Dermis microvascular lymphatic vessel endothelial cell (primary cell): ENCODE measurements at places on chromosomes 2 and 18.

DNA sequence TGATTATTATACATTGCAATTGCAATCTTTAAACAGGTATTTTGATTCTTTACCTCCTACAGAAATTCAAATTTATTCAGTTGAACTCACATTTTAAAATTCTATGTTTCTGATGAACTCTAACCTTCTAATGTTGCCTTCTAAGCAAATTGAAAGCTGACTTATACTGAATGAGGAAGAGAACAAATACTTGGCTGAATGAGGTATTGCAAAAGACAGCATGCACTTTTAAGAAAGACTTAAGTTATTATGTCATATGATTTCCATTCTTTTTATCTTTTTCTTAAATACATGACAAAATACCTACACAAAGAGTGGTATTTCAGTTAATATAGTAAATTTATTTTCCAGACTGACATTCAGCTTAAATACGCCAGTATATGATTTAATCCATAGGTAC, 64.7 kb downstream of the FAM228A start:
- DNase-seq = no peak

- DNase-seq = no peak
Observed at GRCh38 chr2:176873403-176873802, 339.2 kb upstream of the HNRNPA3 start.

DNA sequence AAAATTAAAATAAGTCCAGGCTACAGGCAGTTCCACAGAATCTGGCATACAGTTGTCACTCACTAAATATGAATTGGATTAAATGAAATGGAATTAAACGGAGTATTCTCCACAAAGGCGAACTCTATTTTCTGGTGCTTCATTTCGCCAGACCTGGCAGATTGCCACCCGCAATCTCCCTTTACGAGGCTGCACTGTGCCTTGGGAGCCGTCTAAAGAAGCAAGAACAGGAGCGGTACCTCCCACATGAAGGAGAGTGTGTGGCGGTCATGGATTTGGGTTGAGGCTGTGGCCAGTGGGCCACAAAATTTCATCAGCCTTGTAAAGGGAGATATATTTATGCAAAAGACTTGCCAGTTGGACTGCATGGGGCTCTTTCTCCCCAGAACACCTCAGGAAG, 151.0 kb downstream of the OSR1 start:
- no peak for DNase-seq

- DNase-seq = no peak
Observed at GRCh38 chr18:63559567-63560491, 17.7 kb downstream of the SERPINB12 start.

DNA sequence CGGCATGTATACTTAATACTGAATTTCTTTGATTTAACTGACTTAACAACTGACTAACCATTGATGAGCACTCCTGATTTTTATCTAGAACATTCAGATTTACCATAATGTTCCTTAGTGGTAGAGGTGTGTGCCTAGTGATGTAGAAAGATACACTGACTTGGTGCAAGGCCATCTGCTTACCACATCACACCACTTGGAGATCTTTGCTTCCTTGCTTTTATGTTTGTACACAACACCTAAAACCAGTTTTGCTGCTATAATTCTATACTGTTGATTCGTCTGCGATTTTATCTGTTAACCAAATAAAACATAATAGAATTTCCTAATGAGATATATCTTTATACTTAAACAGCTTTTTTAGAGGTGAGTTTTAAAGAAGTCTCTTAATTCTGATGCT, 3.9 kb upstream of the FARP2 start:
- DNase-seq = no peak

- peak; percentile 36 for DNase-seq
Observed at GRCh38 chr18:37393945-37394609, 171.5 kb downstream of the CELF4 start.

DNA sequence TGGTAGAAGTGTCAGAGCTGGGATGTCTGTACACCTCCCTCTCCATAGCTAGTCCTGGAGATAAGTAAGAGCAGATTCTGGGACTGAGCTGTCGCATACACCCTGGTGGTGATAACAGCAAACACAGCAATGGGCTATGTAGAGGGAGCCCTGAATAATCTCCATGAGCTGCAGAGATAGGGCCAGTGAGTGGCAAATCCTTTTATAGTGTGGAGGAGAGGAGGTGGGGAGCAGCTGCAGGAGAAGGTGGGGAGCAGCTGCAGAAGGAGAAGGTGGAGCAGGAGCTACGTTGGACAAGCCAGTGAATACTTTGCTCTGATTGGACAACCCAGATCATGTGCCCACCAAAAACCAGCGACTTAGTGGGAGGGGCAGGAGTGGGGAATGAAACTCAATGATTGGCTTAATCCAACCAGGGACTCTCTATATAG, 85.5 kb downstream of the TMEM247 start:
- no peak for DNase-seq

DNA sequence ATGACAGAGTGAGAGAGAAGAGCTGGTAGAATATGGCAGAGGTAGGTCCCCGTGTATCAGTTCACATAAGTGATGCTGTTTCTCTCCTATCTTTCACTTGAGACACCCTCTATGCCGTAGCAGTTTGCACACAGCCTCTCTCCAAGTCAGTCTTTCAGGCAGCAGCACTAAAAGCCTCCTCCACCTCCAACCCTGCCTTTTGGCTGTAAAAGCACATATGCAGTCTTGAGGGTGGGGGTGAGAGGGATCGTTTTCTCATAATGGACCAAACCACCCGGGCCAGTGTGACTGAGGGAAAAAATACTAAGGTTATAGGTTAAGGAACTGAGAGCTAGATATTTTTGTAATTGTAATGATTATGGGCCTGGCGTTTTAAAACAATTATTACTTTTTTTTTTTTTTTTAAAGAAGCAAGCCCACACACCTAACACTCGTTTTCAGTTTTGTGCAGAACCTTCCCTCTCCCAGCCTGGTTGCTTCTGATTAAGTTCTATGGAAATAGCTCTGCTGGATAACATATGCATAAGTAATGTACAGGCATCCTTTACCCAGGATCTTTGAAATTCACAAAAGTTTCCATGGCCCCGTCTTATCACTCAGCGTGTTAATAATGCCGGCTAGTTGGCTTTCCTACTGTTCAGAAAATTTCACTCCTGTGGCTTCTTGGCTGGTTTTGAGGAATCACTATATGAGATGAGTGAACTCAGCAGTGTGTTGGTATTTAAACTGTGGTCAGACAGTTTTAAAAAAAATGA, 112.2 kb upstream of the MEIS1 start:
- DNase-seq = no peak

DNA sequence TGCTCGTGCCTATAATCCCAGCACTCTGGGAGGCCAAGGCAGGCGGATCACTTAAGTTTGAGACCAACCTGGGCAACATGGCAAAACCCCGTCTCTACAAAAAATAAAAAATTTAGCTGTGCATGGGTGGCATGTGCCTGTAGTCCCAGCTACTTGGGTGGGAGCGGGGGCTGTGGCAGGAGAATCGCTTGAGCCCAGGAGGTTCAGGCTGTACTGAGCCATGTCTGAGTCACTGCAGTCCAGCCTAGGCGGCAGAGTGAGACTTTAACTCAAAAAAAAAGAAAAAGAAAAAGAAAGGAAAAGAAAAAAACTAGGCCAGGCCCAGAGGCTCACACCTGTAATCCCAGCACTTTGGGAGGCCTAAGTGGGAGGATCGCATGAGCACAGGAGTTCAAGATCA, 30.8 kb downstream of the TWSG1 start:
- no peak for DNase-seq

DNA sequence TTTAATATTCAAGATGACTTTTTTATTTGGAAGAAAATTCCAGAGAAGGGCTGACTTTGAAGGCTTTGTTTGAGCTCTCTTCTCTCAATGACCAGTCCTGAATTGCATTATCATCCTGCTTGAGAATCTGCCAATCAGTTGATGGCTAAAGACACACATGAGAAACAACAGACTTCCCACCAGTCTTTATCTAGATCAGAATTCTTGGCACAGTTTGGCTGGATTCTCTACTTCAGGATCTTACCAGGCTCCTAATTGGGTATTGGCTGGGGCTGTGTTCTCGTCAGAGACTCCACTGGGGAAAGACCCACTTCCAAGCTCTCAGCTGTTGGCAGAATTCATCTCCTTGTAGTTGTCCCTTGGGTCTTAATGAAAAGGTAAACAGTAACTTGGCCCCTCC, 86.0 kb downstream of the WDSUB1 start:
- DNase-seq = no peak

GRCh38 chr2:177262092-177262491, 2.4 kb downstream of the NFE2L2 start:
- DNase-seq = no peak

DNA sequence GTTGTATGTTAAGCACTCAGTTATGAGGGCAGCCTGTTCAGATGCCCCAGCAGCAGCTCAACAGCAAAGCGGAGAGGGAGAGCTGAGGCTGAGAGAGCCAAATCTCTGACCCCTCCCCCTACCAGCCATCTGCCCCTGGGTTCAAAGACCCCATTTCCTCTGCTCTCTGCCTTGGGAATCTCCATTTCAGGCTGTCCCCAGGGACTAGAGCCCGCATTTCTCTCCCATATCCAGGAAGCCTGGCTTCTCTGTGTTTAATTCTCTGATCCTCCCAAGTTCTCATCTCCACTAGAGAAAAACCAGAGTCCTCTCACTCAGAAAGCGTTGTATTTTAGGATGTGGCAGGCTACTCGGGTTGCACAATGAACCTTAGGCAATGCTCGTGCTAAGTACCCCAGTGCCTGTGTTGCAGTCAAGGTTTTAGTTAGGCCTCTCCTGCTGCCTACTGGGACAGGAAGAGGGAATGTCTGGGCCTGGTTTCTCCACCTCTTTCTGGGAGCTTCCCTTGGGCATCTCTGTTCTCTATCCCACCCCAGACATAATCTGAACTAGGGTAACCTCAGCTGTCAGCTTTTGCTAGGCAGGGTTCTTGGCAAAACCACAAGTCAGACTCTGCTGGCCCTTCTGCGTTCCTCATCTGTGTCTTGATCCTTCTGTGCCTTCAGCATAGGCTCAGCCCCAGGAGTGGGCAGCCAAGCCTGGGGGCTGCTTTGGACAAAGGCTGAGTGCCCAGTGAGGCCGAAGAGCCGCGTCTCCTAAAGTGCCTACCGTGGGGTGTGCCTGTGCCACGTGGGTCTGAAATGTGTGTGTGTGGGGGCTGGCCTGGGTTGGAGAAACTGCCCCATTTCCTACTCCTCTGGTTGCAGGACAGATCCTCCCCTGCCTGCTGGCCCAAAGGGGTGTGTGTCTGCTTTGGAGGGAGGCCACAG, 96.8 kb downstream of the STPG4 start:
- no peak for DNase-seq

GRCh38 chr2:217729421-217730053, 273.3 kb downstream of the TNS1 start:
- DNase-seq = no peak

- no peak for DNase-seq
Observed at GRCh38 chr18:8844721-8845148, 139.4 kb downstream of the MTCL1 start.

GRCh38 chr2:43269074-43269572, 42.7 kb upstream of the ZFP36L2 start:
- peak; percentile 95 for DNase-seq

- no peak for DNase-seq
Observed at GRCh38 chr2:224731665-224732064, 15.5 kb upstream of the CCDC195 start.

DNA sequence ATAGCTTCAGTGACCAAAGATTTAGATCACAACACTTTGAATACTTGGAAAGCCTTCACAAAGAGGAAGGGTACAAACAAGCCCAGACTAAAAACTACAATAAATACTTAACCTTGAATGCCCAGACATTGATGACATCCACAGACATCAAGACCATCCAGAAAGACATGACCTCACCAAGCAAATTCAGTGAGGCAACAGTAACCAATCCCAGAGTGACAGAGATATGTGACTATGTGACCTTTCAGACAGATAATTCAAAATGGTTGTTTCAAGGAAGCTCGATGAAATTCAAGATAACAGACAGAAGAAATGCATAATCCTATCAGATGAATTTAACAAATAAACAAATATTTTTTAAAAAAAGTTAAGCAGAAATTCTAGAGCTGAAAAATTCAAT, 19.9 kb upstream of the EVA1A start:
- DNase-seq = no peak

DNA sequence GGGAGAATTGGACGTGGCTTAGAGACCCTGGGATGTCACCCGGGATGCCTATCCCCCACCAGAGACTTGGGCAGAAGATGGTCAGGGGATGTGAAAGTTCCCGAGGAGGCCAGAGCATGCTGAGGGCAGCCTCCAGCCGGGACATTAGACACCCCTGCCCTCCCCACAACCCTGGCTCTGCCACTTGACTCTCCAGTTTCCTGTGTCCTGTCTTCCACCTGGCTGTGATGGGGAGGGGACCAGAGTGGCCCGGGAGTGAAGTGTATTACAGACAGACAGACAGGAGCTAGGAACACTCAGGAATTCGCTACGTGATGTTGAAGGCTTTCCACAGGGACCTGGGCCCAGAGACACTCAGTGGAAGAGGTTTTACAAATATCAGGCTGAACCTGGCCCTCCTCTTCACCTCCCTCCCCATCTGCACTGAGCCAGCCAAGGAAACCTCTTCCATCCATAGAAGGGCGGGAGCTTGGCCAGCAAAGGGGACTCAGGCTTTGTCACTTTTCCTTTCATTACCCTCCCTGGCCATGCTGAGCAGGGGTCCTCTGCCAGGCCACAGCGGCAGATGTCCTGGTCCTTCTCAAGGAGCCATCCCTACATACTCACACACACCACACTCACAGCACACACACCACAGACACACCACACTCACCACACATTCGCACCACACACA, 60.7 kb downstream of the SDC1 start:
- DNase-seq = no peak

- no peak for DNase-seq
Observed at GRCh38 chr2:171541202-171541887, 19.1 kb downstream of the CYBRD1 start.

- DNase-seq = peak; percentile 1
Observed at GRCh38 chr18:51110073-51110797, 80.2 kb downstream of the SMAD4 start.

GRCh38 chr2:173741759-173742158, 223.4 kb downstream of the SP3 start:
- no peak for DNase-seq

GRCh38 chr2:61520261-61520660, 17.9 kb downstream of the XPO1 start:
- DNase-seq = no peak

DNA sequence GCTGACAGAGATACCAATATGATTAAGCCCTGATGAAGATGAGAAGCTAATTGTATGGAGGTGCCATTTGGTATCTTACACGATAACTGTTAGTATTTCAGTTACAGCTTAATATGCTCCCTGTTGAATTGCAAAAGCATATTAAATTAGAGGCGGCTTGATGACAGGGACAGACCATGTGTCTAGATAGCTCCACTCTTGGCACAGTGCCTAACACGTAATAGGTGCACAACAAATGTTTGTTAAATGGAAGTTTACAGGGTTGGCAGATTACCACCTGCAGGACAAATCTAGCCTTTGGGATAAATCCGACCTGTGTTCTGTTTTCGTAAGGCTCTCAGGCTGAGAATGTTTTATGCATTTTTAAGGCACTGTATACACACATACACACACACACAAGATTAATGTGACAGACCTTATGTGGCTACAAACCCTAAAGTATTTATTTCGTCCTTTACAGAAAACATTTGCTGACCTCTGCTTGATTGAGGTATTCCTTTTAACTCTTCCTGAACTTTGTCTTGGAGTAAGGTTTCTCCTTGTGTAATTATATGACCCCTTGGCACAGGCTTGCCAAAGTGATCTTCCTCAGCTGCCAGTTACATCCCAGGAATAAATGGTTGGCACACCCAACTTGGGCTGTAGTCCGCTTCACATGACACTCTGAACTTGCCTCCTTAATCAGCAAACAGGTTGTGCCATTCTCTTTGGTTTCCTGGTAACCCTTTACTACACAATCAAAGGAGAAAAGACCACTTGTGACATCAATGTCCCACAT, 348.9 kb downstream of the HRH4 start:
- DNase-seq = no peak
